ENCODE measurements at places on chromosomes 5 and 9.

DNA sequence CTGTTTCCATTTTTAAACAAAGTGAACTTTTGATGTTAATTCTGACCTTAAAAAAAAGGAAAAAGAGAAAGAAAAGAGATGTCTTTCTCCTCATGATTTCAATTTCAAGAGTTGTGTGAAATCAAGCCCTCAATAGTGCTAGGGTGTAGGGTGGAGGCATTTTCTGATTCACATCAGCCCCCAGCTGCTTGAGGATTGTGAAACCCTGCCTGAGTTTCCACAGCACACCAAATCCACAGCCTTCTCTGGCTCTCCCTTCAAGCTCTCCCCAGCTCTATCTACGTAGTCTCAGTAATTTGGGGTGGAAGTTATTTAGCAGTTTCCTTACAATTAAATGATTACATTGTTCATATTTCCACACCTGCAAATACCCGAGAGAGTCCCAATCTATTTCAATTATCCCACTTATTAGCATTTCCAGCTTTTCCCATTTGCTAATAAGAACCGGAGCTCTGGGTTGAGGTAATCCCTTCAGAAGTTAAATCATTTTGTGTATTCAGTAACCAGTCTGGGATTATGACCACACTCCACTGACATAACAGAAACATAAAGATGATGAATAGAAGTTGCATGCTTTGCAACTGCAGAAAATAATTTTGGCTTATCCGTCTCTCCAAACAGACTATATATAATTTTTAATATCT lies 54.9 kb downstream of the MTX3 start:
- DNase-seq: no peak

DNA sequence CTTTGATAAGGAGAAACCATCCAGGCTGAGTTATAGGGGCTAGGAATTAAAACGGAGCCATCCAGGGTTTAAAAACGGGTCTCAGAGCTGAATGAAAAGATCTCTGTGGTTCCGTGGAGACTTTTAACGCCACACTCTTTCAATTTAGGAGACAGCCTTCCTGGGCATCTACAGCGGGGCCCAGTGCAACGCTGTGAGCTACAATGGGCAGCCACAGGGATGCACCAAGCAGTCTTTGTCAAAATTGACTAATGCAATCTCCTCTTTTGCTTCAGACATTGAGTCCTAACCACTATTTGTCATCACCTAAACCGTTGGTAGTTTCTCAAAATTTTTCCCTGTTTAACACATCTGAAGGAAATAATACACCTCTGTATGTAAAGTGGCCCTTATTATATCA lies 96.6 kb upstream of the ABCA1 start:
- DNase-seq: no peak

- no peak for DNase-seq
These were observed 235.0 kb downstream of the ISL1 start for GRCh38 chr5:51618234-51618633.

DNA sequence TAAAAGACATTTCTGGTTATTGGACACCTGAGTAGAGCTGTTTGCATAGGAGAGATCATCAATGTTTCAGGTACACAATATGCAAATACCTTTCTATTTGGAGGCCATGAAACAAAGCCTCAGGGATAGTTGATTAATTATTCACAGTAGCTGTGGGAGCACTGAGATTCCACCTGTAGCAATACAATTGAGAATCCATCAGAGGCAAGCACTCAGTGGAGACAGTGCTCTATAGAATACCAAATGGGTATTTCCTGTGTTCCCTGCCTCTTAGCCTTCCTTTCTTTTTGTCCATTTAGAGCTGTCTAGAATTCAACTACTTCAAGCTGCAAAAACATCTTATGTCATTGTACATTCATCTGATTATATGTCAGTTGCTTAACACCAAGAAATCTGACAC lies 1754.0 kb upstream of the ACO1 start:
- DNase-seq: no peak

DNA sequence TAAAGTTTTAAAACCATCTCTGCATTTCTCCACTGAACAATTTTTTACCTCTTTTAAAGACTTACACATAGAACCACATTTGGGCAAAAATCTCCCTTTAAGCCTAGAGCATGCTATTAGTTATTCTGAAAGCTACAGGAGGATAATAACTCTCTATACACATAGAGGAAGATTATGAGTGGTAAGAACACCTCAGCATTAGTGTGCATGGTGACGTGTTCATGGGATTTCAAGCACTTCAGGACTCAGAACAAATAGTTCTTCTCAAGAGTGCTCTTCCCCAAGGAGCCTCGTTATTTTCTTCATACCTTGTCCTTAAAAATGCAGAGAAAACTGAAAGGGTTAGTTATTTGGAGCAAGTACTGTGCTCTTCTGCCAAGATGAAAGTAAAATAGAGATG lies 256.9 kb upstream of the TUSC1 start:
- DNase-seq: no peak

DNA sequence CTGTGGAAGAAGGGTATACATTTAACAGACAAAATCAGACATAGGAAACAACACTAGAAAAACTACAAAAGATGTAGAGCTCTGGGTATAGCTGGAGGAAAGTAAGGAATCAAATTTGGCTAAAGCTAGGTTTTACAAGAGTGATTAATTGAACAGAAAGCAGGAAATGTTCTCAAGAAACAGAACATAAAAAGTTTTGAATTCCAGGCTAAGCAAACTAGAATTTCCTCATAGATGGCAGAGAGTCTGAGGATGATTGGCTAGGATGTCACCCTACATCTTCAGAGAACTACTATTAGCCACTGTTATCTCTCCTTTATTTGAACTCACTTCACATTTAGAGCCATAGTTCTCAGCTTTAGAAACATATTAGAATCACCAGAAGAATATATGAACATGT lies 502.1 kb upstream of the PAPPA start:
- DNase-seq: no peak

- DNase-seq: no peak
These were observed 105.3 kb downstream of the SLIT3 start for GRCh38 chr5:169195601-169196000.

DNA sequence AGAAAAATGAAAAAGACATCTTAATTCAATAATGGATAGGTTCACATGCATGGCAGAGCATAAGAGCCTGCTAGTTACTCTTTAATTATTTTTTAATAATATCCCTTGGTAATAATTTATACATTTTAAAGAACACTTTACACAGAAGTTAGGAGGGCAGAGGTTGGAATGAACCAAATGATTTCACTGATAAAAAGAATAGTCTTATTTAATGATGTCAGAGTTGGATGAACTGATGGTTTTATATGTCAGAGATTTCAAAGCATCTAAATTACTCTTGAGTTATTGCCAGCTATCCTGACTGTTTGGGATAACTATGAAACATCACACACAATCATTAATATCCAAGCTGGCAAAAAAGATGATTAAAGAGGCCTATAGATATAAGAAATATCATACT lies 244.8 kb downstream of the CSNK1G3 start:
- no peak for DNase-seq

DNA sequence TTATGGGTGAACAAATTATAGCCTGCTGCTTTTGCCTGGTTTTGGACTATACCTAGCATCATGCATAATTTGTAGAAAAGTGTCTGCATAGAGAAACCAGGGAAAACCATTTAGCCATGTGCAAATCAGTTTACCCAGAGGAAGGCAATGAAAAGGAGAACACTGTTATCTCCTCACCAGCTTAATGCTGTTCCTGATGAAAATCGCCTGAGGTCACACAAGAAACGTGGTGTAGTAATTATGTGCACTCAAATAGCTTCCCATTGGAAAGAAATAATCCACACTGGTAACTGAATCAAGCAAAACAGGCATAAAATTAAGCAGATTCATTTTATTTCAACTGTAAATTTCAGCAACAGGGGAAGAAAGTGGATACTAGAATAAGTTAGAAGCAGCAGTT lies 51.7 kb upstream of the FAM240B start:
- DNase-seq: no peak

All from stomach (tissue), 19 donors.